ENCODE measurements at places on chromosomes 6 and 20.

DNA sequence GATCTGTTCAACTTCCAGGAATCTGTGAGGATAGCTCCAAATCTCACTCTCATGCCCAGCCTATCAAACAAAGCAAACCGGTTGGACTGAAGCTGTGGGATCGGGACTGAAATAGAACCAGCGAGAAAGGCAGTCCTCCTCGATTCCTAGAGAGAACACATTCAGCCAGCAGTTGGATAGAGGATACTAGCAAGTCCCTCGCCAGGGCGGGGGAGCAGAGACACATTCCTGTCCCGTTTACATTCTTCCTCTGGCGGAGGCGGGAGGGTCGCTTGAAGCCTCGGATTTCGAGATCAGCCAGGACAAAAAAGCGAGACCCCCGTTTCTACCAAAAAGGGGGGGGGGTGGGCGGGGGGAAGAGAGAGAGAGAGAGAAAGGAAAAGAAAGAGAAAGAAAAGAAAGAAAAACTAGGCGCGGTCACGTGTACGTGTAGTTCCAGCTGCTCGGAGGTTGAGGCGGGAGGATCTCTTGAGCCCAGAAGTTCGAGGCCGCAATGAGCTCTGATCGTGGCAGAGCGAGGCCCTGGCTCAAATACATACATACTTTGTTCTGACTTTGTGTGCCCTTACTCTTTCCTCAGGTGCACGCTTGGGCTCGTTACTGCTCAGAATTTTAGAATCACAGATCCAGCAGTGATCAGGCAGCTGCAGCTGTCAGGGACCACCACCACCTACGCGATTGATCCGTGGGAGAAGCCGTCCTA is 19.5 kb downstream of the ZNF311 start:
- no peak for DNase-seq

DNA sequence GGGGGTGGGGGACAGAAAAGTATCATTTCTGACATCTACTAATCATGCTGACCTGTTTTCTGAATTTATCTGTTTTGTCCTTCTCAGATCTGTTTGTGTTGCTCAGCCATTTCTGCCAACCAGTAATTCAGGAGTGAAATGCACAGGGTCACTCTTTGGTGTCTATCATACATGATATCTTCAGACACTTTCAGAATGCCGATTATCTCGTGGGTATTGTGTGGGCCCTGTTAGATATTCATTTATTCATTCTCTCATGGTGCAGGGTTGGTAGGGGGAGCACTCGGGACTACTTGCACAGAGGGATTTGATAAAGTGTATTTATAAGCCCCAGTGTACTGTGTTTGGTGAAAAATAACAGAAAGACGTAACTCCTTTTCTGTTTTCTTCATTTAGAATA is 101.2 kb upstream of the CITED2 start:
- DNase-seq = no peak

GRCh38 chr20:17357238-17357637 is 130.4 kb downstream of the PCSK2 start:
- DNase-seq = no peak

DNA sequence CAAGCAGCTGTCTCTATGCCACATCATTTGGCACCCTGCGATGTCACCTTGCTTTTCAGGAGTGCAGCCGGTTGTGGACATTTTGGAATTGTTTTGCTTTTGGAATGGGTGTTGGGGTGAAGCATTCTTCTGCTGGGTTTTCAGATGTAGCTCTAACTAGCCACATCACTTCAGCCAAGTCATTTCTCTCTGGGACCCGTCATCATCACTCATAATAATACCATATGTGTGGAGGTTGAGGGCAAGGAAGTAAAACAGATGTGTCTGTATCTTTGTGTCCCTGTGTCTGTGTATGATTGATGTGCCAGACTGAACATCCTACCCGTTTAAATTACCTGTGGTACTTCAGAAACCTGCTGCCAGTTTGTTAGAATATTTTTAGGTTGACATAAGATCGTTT is 49.5 kb upstream of the TULP4 start:
- DNase-seq = no peak

DNA sequence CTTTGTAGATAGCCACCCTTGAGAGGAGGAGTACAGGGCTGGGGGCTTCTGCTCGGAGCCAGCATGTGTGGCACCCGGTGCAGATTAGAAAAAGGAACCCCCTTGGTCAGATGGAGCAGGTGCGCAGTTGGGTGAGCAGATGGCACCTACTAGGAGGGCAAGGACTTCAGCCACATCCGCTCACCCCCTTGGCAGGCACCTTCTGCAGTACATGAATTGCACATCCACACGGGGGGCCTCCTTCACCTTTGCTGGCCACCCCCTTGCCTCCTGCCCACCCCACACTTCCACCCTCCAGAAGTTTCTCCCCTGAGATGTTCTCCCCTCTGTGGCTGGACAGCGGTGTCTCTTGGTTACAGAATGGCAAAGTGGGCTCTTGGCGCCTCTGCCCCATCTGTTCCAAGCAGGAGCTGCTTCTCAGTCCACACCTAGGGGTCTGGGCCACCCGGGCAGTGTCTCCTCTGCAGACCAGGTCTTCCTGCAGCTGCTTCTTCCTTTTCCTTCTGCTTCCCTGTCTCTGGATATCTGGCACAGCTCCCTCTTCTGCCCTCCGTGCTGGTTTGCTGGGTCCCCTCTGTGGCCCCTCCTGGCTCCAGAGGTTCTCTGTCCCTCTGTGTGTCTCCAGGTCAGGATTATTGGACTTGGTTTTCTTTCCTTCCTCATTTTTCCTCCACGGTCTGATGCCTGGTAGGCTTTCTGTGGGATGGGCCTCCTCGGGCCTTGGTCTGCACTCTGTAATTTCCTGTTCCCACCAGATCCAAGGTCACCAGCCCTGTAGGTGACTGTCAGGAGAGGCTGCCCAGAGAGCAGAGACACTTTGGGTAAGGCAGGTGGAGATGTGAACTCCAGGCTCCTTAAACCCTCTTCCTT is 4.1 kb downstream of the MDFI start:
- no peak for DNase-seq

All from activated T-cell treated with anti-CD3 and anti-CD28 coated beads for 48 hours (primary cell).